ENCODE measurements at places on chromosomes 3 and 15.

- no peak for DNase-seq
Measured at GRCh38 chr3:187567661-187568121, 102.5 kb downstream of the SST start.

DNA sequence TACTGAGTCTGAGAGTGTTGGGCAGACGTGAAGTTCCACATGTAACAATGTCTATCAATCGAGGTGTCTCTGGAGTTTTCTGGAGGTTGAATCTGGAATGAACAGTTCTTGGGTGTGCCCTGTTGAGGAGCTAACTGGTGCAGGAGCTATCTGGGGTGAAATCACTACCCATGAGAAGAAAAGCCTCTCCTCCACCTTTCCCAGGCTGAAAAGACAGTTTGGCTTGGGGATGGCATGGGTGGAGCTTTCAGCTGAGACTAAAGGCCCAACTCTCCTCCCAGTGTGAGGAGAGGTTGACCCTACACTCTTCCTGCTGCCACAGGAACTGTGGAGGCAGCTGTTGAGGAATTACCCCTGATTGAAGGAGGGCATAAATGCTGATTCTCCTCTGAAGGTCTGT, 54.4 kb upstream of the LRRFIP2 start:
- DNase-seq, result no peak

- DNase-seq, result no peak
Measured at GRCh38 chr3:134330883-134331810, 43.1 kb downstream of the AMOTL2 start.

DNA sequence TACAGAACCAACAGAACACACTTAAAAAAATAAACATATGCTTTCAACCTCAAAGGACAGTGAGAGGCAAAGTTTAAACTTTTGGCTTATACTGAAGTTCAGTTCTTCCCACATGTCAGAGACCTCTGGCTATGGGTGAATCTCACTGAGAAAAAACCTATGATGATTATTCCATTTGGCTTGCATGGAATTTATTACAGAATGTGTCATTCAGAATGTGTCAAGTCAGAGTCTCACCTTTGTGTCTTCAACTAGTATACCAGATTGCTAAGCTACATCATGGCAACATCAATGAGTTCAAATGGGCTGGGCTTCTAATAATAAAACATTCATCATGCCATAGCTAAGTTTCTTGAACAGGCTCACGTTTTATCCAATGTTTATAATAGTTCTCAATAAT, 987.0 kb downstream of the NTRK3 start:
- no peak for DNase-seq

DNA sequence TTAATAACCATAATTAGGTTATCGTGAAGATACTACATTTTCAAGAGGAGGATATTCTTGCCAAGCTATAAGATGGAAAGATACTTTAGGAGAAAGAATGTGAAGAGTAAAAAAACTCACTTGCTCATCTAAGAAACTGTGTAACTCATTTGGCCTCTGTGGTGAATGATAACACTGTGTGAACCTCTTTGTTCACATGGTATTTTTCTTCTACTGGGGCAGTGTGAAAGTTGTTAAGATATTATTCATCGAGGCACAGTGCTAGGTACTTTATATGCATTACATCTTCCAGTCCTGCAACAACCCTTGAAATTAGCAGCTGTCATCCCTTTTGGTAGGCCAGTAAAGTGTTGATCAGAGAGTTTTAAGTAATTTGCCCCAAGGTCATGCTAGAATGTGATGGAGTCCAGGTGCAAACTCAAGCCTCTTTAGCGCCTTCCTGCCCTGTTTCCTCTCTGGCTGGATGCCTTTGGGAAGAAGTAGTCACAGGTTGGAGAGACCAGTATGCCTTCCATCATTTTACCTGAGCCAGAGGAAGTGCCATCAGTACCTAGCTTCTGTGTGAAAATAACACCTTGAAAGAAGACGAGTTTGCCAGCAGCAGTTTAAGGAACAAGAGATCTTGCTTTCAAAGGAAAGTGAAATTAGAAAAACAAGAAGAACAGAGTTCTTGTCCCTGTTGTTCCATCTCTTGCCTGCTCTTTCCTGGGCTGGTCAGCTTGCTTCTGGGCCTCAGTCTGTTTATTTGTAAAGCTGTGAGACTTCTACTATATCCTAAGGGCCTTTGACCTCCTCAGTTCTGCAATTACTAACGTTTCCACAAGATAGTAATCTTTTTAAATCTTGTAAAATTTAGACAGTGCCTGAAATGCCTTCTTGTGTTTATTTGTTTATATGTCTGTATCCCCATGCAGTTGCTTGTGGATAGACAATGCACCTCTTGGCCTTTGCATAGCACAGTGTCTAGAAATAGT, 179.3 kb downstream of the FNDC3B start:
- DNase-seq, result no peak

- DNase-seq, result no peak
Measured at GRCh38 chr3:79175870-79176269, 591.9 kb downstream of the ROBO1 start.

DNA sequence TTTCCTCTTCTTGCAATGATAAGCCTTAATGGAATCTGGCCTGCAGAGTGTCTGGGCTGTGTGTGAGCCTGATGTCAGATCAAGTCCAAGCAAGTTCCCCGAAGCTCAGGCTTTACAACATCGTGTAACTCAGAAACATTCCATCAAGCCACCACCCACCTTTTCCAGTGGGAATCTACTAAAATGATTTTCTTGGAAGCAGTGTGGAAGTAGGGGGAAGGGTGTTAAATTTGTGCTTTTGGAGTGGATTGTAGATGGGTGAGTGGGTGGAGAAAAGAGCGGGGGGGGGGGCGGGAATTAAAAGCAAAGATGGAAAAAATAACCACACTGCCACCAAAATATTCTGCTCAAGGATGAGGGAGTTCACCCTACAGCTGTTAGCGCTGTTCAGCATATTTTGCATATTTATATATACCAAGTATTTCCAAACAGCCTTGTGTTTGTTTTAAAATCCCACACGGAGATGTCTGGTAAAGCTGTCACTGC, 53.6 kb downstream of the VGLL3 start:
- DNase-seq, result no peak

DNA sequence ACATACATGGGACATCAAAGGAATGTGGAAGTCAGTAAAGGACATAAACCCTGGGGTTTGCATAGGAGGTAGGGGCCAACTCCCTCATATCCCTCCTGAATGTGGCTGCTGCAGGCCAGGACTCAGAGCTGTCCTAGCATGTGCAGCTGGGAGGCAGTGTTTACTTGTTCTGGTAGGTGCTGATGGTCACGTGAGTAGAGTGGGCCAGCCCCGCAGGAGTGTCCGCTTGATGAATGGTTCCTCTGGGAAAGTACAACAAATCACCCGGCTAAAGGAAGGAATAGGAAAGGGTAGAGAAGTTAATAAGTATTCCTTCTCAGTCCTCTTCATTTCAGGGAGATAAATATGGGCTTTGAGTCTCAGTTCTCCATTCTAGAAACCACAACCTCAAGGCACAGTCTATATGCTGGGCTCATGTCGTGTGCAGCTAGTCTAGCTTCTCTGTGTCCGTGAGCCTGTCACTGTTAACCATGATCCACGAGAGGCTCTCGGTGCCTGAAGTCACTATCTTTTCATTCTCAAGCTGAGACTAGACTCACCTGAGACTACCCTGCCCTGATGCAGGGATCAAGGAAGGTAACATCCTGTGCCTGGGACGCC, 17.9 kb downstream of the RIOX2 start:
- DNase-seq, result peak; percentile 9

GRCh38 chr15:34708422-34708821, 46.4 kb downstream of the GJD2 start:
- no peak for DNase-seq

- no peak for DNase-seq
Measured at GRCh38 chr3:11625376-11626083, 18.2 kb downstream of the VGLL4 start.

DNA sequence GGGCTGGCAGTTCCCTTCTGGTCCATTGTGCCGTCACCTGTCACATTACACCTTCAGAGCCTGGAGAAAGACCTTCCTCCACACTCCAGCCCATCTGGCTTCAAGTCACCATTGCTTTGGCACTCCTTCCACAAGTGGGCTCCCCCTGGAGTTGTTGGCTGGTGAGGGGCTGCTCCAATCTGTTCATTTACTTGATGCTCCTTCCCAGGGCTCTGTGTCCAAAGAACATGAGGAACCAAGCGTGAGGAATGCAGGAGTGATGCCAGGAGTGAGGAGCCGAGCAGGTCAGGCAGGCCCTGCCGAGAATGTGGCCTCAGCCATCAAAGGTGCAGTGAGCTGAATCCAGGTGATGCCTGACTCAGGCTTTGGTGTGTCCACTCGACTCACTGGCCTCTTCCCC, 57.2 kb downstream of the OXNAD1 start:
- no peak for DNase-seq

- DNase-seq, result no peak
Measured at GRCh38 chr3:104069114-104069513, 1297.6 kb upstream of the ALCAM start.
